Amniotic stem cell (primary cell): ENCODE measurements at places on chromosomes 2 and 18.

DNA sequence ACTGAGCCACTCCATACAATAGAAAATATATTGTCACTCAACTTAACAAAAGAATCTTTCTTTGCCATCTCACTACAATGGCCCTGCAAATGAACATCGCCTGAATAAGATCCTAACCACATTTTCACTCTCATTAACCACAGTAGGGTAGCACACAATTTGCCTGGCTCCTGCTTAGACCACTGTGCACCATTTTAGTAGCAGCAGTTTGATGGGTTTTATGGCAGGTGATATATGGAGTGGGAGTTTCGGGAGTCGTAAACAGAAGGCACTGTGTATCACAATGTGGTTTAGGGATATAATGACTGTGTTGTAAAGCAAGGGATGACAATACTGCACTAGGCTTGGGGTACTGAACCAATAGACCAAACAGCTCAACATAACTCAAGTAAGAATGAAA lies 617.4 kb downstream of the BCL11A start:
- DNase-seq, result no peak

GRCh38 chr2:225678792-225679191 lies 279.3 kb downstream of the NYAP2 start:
- DNase-seq, result no peak

DNA sequence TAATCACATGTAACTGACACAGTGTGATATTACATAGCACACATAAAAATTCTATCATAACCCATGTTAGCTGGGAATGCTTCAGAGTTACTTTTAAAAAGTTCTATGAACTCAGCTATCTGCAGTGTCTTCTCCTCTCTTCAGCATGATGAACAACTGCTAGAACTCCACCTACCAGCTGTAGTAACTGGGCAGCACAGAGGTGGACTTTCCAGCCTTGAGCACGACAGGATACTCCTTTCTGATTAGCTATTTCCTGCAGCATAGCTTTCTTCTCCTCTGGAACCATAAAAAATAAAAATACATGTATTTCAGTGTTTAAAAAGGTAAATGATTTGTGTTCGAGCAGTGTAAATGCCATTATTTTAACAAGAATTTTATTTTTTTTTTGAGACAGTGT lies 59.5 kb upstream of the AMMECR1L start:
- DNase-seq, result no peak

DNA sequence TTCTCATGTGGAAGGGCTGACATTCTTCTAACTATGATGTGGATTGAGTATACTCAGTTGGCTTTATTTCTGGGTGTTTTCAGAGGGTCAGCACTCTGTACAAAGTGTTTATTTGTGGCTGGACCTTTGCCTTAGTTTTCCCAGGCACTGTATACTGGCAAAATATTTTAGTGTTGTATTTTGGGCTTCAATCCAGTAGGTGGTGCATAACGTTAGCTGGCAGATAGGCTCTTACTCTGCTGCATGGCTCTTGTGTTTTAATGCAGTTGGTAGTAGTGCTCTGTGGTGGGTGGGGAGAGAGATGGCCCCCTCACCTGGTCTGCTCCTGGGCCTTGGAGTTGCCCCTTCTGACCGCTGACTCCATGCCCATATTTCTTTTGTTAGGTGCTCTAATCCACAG lies 75.6 kb upstream of the REG3A start:
- no peak for DNase-seq

DNA sequence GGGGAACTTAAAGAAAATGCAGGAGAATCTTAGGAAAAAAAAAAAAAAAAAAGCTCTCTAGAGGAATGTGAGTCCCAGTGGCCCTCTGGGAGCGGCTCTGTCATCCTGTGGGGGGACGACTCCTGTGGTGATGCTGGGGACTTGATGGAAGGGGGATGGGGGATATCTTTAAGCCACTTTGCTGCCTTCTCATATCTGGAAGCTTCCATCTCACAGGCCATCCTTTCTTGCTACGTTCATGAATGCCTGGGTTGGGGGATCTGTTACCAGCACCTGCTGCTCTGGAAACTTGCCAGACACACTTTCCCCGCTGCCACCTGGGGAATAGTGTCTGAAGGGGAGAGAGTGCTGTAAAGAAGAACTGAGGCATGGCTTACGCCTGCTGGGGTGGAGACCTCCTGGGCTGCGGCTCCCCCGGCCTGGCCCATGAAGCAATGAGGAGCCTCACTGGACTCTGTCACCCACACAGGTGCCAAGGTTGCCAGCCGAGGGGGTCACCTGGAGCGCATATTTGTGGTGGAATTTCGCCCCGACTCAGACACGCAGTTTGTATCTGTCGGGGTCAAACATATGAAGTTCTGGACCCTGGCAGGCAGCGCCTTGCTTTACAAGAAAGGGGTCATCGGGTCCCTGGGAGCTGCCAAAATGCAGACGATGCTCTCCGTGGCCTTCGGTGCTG lies 92.8 kb downstream of the RTN4 start:
- DNase-seq, result no peak

- no peak for DNase-seq
Measured at GRCh38 chr2:31822587-31822986, 188.2 kb downstream of the MEMO1 start.

- DNase-seq, result no peak
Measured at GRCh38 chr18:53070788-53071187, 730.8 kb downstream of the DCC start.

DNA sequence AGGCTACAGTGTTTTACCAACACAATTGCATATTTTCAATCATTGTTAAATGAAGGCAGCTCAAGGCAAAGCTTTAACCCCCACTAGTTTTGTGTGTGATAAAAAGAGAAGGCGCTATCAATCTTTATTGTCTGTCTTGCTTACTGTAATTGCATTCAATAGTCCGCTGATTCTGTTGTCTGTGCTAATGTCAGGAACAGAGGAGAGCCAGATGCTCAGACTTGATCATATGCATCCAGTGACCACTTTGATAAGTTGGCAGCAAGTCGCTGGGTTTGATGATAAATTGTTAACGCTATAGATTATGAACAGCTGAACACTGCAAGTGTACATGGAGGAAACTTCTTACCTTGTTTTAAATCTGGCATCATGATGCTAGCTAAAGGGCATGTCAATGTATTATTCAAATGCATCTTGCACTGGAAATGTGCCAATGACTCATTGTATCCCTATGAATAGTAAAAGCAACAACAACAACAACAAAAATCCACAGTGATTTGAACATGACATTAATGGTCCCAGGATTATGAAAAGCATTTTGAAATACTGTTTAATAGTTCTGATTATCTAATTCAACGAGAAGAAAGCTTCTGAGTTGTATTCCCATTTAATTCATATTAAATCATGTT lies 423.5 kb upstream of the FANCL start:
- no peak for DNase-seq

DNA sequence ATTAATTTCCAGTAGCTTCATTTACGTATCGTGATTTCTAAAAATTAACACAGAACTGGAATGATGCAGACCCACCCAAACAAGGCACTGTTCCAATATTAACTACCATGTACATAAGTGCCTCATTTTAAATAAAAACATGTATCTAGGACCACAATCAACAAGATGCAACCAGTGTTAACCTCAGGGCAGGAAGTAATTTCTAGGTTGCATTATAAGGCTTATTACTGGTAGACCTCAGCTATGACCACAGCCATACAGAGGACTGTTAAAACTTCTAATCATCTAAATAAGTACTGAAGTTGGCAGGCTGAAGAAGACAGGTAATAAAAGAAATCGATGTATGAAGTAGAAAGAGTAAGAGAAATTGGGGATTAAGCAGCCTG lies 262.9 kb downstream of the HDAC4 start:
- DNase-seq, result no peak

DNA sequence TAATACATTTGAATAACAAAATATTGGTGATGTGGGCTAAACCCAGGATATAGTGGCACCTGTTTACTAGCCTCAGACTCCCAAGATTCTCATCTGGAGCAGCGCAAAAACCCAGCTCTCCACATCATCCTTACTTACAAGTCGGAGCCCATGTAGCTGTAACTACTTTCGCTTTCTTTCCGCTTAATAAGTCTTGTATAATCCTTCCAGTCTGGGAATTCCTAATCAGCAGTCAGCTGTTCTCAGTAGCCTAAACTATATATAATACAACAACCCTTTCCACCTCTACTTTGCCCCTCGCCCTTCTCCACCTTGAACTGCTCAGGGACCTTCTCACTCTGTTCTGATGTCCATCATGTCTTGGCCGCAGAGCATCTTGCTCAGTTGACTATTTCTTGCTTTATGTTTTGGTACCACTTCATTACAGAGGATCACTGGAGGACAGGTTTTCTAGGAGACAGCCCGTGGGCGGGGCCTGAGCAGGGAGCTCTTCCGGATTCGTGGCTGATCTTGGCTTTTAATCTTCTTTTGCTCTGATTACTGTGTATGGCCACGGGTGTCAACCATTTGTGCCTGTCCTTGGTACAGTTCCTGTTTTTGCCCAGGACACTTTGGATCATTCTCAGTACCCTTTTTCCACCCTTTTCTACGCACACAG lies 119.9 kb upstream of the SERTAD2 start:
- DNase-seq, result no peak

- no peak for DNase-seq
Measured at GRCh38 chr2:108184419-108184818, 55.3 kb upstream of the SULT1C3 start.

DNA sequence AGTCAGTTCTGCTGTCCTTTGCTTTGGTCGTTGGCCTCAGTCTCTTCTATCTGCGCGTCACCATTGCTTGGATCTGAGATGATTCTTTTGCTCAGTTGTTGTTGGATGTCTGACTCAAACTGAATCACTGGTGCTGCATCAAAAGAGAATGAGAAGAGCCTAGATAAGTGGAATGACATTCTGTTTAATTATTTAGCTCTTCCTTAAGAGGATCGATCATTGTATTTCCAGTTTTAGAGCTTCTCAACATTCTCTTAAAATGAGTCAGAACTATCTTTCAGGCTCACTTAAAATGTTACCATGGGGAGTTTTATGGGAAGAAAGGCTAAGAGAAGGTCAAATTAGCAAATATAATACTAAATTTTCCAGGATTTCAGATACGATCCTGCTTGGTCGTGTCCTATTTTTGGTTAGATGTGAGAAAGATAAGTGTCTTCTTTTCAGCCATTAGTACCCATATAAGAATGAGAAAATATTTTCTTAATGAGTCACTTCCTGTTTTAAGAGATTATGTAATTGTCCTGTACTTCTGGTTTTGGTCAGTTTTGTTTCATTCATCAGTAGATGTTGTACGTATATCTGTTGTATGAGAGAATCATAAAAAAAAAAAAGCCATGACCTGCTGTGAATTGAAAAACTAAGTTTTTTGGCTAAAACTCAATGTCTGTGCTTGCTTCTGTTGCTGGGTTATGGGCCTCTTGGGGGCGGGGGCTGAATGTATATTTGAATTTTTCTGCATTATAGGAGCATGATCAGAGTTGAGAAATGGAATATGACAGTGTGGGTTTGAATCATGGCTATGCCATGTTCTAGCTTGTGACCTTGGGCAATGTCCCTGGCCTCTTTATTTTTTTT lies 31.6 kb upstream of the CASP10 start:
- peak; percentile 54 for DNase-seq

DNA sequence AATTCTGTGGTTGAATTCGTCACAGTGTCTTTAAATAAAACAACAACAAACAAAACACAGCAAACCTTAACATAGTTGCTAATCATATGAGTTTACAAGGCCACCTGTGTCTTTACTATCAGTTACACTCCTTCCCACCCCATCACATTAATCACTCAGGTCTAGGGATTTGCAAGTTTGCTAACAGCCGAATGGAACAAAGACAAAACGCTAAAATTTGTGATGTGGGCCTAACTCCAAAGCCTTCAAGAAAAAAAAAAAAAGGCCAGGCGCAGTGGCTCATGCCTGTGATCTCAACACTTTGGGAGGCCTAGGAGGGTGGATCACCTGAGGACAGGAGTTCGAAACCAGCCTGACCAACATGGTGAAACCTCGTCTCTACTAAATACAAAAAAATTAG lies 566 bp upstream of the POLI start:
- no peak for DNase-seq

GRCh38 chr2:223404616-223405015 lies 197.5 kb downstream of the SCG2 start:
- DNase-seq, result no peak

- DNase-seq, result no peak
Measured at GRCh38 chr18:13218368-13218991, at the start of gene LDLRAD4. TSS of gene LDLRAD4 (plus strand) at chr18:13218760.

DNA sequence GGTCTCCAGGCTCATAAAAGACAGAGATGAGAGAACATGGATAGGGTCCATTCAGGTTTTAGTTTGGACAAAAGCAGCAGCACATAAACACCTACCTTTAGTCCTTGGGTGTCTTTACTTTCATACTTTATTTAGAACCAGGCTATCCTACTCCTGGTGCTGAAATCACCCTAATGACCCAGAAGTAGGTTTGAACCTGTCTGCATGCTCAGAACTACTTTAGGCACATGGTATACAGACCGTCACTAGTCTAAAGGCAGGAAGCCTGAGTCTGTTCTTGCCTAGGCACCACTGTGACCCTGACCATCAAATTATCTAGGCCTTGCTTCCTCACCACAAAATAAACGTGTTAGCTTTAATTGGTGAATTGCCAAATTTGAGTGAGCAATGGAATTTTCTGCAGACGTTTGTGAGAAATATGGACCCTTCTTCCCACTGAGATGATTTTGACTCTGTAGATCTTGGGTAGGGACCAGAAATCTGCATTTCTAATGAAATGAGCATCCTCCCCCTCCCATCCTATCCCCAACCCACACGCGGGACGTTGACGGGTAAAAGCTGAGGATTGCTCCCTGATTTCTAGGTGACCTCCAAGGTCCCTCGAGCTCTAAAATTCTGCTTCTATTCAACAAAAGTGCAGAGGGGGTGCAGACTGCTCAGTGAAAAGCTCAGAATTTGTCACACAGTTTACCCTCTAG lies 75.1 kb downstream of the PLEKHM3 start:
- no peak for DNase-seq

GRCh38 chr2:169772651-169773050 lies 26.0 kb upstream of the SSB start:
- no peak for DNase-seq

GRCh38 chr18:3074087-3074486 lies 61.1 kb upstream of the LPIN2 start:
- no peak for DNase-seq

GRCh38 chr2:56889738-56890137 lies 705.9 kb downstream of the CCDC85A start:
- DNase-seq, result no peak

- DNase-seq, result no peak
Measured at GRCh38 chr2:203018181-203018580, 3.5 kb downstream of the NBEAL1 start.

DNA sequence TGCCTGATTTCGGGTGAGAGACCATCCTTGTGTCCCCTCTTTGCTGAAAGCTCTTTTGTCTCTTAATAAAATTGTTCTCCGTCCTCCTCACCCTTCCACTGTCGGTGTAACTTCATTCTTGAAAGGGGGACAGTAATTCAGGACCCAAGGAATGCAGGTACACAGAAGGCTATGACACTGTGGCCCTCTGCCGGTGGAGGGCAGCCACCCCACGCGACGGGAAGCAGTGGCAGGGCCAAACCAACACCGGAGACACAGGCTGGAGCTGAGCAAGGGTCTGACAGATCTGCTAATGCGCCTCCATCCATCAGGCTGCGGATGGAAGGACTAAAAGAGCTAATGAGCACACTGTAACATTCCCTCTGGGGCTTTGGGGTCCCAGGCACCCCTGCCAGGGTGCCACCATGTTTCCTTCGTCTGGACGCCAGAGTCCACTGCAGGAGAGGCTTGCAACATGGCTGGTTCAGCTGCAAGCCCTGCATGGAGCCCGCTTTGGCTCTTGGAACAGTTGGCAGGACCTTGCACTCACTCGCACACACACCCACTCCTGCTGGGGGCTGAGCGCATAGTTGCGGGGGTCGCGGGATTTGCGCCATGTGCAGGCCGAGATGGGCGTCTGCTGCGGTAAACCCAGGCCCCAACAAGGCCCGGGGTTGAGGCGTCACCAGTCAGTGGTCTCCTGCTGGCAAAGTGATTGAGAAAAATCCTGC lies 544.1 kb upstream of the CDH7 start:
- no peak for DNase-seq
